Hematopoietic multipotent progenitor cell treated with erythropoietin and hydrocortisone succinate and interleukin-3 and kit ligand, for 4 days (in vitro differentiated cells): ENCODE measurements at places on chromosomes 1 and 21.

DNA sequence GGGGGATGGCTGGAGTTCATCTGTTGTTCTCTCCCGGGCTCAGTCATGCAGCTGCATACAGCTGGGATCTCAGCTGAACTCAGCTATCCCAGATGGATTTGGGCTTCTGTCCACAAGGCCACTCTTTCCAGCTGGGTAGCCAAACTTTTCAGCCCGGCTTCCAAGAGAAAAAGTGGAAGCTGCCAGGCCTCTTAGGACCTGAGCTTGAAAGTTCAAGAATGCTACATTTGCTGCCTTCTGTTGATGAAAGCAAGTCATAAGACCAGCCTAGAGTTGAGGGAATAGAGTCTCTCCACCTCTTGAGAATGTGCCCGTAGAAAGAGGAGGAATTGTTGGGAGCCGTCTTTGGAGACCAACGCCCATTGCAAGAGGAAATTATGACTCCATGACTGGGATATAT lies 95.3 kb downstream of the C1orf21 start:
- DNase-seq: no peak

GRCh38 chr1:119115736-119116135 lies 24.7 kb downstream of the WARS2 start:
- DNase-seq: no peak

- DNase-seq: no peak
Measured at GRCh38 chr21:30552782-30553181, 8.3 kb downstream of the KRTAP19-7 start.

GRCh38 chr1:40064797-40065499 lies 24.4 kb downstream of the CAP1 start:
- peak; percentile 88 for DNase-seq
